ENCODE measurements at places on chromosomes 1 and 21. TPM values are rescaled to one million over a fixed set of nuclear protein-coding genes. Genes with fewer than 3 reads are reported as not detected.

- no peak for DNase-seq
Observed at GRCh38 chr1:119475866-119476439, 31.1 kb upstream of the HSD3B1 start.

DNA sequence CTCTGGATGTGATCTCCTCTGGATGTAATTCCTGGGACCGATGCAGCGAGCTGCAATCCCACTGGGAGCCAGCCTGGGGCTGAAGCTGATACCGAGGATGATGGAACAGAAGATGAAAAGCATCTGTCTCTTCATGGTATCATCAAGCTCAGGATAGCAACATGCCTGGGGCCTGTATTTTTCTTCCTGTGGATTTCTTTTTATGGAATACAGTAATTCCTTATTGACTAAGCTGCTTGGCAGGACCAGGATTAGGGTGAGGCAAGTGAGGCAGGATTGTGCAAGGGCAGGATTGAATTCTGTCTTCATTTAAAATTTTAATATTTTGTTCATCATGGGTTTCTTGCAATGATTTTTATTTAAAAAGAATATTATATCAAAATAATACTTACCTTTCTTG is 86.6 kb downstream of the SLC25A24 start:
- DNase-seq = no peak

DNA sequence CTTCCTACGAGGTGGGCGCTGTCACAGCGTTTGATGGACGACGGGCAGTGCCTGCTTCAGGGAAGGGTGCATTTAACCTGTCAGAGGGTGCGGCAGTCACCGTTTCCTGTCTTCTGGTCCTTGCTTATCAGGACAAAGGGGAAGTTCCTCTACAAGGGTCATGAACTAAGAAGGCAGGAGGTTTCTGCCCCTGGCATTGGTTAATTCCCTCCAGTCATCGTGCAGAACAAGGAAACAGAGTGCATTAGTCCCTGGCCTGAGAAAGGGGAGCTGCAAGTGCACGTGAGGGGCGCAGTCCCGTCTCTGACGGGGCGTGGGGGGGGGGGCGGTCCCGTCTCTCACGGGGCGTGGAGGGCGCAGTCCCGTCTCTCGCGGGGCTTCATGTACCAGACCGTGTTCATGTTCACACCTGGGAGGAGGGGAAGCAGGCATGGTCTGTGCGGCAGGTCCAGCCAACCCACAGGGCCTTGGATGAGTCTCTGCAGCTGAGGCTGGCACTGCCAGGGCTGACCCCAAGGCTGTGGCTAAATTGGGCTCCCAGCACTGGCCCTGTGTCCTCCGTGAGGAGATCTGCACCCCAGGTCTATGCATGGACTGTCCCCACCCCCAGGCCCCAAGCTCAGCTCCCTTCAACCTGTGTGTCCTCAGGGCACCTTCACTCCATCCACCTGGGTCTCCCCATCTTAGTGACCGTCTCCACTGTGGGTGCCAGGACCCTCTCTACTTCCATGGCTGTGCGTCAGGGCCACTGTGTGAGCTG is 89.2 kb upstream of the COL6A1 start:
- DNase-seq = no peak

Gene GIPC2
- not detected for total RNA-seq

DNA sequence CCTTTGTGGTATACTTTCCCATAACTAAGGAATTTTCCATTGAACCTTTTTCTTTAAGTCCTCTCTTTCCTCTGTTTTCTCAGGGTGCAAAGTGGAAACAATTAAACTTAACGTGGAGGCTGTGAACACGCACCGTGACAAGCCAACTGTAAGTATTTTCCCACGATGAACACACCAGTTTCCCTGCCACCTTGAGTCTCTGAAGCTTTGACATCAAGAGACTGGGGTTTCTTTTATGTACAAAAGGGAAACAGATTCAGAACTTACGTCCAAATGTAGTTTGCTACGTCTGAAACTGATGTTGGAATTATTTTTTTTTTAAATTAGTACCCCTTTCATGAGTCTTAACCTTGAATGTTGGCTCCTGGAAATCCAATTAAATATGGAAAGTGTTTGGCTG is 17.2 kb upstream of the C4BPB start:
- DNase-seq = no peak

Gene USH2A
- total RNA-seq = not detected

- DNase-seq = no peak
Observed at GRCh38 chr21:41481191-41481590, 26.8 kb downstream of the TMPRSS2 start.

DNA sequence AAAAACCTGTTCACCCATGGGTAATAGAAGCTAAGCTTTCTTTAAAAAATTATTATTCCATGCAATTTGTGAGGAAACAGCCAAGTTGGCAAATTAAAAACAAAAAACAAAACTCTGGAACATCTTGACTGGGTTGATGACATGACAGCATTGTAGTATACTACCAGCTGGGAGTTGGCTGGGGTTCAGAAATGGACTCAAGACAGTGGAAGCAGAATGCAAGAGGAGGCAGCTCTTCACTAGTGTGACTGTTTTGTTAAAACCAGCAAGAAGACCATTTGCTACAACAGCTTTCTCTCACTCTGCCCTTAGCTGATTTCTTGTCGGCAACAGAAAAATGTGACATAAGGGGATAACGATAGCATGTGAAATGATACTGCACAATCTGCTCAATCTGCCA is 1298.9 kb upstream of the ADGRL4 start:
- DNase-seq = no peak

- no peak for DNase-seq
Observed at GRCh38 chr1:71667216-71667615, 586.4 kb upstream of the ZRANB2 start.

GRCh38 chr21:36909901-36910561 is 56.4 kb downstream of the HLCS start:
- DNase-seq = no peak

DNA sequence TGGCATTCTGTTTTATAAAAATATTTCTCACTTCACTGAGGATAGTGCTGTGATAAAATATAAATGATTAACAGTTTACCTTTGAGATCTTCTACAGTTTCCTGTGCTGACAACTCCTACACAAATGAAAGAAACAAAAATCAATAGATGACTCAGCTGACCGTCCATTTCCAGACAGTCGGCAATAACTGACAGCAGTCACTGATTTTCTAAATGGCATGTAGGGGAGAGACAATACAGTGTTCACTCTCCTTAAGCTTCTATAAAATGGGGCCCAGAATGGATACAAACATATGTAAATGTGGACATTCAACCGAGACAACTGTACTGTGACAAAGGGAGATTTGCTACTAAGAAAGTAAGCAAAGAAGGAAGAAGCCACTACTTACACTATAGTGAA is 34.3 kb downstream of the PCNX2 start:
- DNase-seq = no peak

- DNase-seq = no peak
Observed at GRCh38 chr1:192566657-192567056, 8.9 kb upstream of the RGS1 start.

DNA sequence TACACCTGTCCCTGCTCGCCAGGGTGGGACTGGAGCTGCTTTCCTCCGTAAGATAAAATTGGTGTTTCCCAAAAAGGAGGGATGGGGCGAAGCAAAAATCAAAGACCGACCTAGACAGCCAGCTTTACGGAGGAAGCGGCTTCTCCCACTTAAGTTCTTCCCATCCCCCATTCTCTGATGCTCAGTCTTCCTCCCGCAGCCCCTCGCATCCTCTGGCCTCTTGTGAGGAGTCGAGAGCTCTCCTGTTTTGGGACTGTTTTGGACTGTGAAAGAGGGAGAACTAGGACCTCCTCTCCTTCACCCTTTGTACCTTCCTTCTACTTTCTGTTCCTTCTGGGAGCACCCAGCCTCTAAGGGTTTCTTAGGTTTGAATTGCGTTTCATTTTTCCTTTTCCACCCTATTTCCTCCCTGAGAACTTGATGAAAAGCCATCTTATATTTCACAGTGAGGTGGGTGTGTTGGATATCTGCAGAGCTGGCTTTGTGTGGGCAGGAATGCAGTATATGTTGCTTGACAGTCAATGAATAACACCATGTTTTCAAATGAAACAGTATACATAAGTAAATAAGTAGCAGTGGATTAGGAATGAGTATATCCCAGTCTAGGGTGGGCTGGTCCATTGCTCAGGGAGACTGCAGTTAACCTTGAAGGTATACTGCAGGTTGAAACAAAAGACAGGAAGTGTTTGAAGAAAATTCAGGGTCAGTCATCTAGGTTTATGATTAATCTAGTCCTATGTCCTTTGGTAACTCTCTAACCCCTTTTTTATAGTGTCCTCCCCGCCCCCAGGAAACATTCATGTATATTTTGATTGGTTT is 848 bp downstream of the CTTNBP2NL start:
- DNase-seq = no peak

GRCh38 chr1:30612536-30613065 is 110.8 kb downstream of the MATN1 start:
- no peak for DNase-seq

GRCh38 chr1:224510880-224511645 is 76.5 kb upstream of the WDR26 start:
- no peak for DNase-seq

DNA sequence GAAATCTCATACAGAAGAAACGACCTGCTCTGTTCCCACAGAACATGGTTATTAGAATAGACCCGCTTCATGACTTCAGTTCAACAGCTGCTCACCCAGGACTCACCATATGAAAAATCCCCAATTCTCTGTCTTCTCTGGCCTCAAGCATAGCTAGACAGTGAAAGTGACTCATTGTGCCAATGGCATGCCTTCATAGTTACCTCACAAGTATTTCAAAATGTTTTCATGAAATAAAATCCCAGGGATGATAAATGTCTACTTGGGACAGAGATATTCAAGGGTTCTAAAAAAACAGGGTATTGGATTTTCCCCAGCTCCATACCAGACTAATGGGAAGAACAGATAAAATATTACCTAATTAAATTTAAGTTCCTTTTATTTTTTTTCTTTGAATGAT is 82.3 kb downstream of the NOTCH2 start:
- no peak for DNase-seq

GRCh38 chr1:45365051-45365450 is 24.8 kb upstream of the MUTYH start:
- DNase-seq = no peak

GRCh38 chr1:66478116-66478515 is 55.8 kb upstream of the SGIP1 start:
- no peak for DNase-seq

GRCh38 chr21:18877917-18878316 is 474.3 kb upstream of the TMPRSS15 start:
- DNase-seq = no peak

Gene KRTAP12-2
- total RNA-seq = not detected

GRCh38 chr1:12188115-12188514 is 21.3 kb downstream of the TNFRSF1B start:
- DNase-seq = no peak

Gene PADI3
- total RNA-seq = not detected

DNA sequence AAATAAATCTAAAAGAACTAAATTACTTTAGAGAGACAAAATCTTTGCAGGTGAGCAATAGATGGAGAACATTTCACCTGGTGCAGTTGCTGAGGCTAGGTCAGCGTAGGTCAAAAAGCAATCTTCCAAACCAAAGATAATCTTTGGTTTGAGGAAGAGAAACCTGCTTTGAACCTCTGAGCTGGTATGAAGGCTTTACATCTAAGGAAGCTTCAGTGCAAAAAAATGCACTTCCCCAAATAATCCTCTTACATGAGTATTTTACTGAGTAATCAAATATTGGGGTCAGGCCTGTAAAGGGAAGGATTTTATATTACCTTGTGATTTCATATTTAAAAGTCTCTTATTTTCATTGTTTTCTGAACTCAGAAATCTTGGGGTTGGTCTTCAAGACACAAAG is 223.6 kb downstream of the SRGAP2C start:
- no peak for DNase-seq

Gene PLA2G4A
- total RNA-seq = 0.35 TPM

- DNase-seq = no peak
Observed at GRCh38 chr1:177703888-177704446, 265.9 kb downstream of the SEC16B start.

- DNase-seq = no peak
Observed at GRCh38 chr1:93768380-93768863, 86.8 kb upstream of the BCAR3 start.

Gene TRIM45
- 0.15 TPM for total RNA-seq

- DNase-seq = no peak
Observed at GRCh38 chr1:167524651-167525050, 6.3 kb upstream of the CD247 start.

DNA sequence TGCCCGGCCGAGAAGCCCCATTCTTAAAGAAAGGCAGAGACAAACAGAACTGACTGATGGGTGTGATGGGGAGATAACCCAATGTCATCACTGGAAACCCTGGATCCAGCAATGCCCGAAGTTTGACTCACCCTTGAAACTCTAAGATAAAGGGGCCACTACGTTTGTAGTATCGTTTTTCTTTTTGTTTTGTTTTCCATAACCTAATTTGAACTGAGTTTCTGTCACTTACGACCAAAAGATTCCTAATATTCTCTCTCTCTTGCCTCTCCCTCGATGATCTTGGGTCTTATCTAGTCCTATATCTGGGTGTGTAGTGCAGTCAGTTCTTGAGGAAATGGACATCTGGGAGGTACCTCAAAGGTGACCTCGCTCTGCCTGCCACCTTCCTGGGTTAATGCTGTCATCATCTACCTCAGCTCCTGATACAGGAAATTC is 57.8 kb upstream of the ID3 start:
- DNase-seq = no peak

Gene OR14K1
- total RNA-seq = not detected

Gene TMEM240
- not detected for total RNA-seq

GRCh38 chr21:28636752-28637691 is 355.7 kb downstream of the LTN1 start:
- no peak for DNase-seq

DNA sequence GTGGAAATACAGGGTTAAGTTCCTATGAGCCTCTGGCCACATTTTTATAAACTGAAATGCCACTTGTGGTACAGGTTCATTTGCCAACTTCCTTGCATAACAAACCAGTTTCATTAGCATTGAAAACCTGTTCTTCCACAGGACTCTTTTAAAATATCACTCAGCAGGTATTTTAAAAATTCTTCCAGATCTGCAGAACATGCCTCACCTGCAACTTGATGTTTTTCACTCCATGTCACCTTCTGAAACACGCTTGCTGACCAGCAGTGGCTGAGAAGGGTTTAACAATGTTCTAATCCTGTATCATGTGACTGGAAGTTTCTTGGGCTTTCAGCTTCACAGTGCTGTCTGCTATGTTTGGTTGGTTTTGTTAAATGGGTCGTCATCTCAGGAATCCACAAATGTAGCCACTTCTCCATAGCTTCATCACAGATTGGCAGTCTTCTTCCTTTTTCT is 17.6 kb upstream of the CBR3 start:
- no peak for DNase-seq
